ENCODE measurements at places on chromosomes 1 and 21.

GRCh38 chr1:220962031-220962751 is 82.9 kb downstream of the HLX start:
- DNase-seq = no peak

GRCh38 chr1:19925342-19926070 is 2.1 kb upstream of the PLA2G2E start:
- no peak for DNase-seq

GRCh38 chr21:43271452-43272020 is 102.7 kb downstream of the CRYAA start:
- no peak for DNase-seq

DNA sequence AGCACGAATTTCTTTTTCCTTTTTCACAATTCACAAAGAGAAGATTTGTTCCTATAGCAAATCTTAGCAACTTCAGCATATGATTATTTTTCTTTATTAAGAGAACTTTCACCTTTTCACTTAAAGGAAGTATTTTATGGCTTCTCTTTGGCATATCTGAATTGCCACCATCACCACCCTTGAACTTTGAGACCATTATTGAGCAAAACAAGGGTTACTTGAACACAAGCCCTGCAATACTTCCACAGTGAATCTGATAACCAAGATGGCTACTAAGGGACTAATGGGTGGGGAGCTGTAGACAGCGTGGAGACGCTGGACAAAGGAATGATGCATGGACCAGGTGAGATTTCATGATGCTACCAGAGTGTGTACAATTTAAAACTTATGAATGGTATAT is 815.0 kb downstream of the LRRIQ3 start:
- DNase-seq = no peak

- no peak for DNase-seq
Observed at GRCh38 chr1:65894738-65895605, 102.3 kb downstream of the PDE4B start.

- no peak for DNase-seq
Observed at GRCh38 chr21:46483300-46484295, 24.9 kb downstream of the DIP2A start.

GRCh38 chr1:22118291-22118992 is 24.5 kb downstream of the WNT4 start:
- DNase-seq = no peak

DNA sequence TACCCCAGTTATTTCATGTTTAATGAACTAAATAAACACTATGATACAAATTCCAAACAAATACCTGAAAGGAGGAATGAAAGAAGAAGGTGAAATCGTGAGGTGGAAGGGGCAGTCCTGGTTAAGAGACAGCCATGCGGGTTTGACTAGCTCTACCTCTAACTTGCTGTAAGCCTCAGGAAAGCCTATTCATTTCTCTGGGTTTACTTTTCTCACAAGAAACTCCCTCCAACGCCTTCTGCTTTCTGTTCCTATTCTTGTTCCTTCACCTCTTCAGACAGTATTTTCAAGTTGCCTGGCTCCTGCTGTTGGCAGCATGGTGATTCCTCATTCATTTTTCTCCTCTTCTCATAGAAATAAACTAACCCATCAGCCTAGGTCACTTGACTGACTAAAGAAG is 92.4 kb downstream of the NTPCR start:
- no peak for DNase-seq

DNA sequence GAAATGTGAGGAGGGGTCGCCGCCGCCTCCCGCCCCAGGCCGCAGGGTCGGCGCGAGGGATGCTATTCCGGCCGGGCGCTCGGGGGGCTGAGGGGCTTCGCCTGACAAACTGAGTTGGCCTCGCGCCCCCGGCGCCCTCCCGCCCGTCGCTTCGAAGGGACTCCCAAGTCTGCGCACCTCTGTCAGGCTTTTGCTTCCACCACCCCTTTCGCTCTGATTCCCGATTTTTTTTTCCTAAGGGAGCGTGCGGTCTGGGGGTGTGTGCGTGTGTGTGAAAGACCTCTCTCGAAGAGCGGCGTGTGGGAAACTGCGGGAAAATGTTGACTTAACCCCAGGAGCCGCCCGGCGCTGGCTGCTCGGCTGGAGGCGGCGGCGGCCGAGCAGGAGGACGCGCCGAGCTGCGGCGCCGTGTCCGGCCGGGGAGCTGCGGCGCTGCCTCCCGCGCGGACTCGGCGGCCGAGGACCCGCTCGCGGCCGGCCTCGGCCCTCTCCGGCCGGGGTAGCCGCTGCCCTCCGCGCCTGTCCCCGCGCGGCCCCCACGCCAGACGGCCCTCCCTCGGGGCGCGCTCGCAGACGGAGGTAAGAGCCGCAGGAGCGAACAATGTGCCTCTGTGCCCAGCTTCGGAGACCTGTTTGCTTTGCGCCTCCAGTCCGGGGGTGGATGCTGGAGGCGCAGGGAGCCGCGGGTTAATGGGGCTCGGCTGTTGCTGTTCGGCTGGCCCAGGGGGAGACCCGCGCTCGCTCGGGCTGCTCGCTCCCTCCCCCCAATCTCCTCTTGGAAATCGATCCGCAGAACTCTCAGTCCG is 1.1 kb downstream of the ADGRL2 start:
- no peak for DNase-seq

DNA sequence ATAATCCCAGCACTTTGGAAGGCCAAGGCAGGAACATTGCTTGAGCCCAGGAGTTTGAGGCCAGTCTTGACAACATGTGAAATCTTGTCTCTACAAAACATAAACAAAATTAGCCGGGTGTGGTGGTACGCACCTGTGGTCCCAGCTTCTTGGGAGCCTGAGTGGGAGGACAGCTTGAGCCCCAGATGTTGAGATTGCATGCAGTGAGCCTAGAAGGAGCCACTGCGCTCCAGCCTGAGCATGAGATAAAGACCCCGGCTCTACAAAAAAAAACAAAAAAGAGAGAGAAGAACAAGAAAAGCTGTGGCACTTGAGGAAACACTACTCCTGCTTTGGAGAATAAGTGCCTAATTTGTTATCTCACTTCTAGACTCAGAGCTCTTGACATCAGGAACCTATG is 146.6 kb downstream of the GLUL start:
- DNase-seq = no peak

GRCh38 chr1:16644193-16644481 is 22.6 kb downstream of the RNU1-3 start:
- no peak for DNase-seq

GRCh38 chr1:180160357-180160756 is 5.7 kb downstream of the QSOX1 start:
- no peak for DNase-seq

- DNase-seq = no peak
Observed at GRCh38 chr1:207261971-207262370, 59.5 kb upstream of the CD55 start.

DNA sequence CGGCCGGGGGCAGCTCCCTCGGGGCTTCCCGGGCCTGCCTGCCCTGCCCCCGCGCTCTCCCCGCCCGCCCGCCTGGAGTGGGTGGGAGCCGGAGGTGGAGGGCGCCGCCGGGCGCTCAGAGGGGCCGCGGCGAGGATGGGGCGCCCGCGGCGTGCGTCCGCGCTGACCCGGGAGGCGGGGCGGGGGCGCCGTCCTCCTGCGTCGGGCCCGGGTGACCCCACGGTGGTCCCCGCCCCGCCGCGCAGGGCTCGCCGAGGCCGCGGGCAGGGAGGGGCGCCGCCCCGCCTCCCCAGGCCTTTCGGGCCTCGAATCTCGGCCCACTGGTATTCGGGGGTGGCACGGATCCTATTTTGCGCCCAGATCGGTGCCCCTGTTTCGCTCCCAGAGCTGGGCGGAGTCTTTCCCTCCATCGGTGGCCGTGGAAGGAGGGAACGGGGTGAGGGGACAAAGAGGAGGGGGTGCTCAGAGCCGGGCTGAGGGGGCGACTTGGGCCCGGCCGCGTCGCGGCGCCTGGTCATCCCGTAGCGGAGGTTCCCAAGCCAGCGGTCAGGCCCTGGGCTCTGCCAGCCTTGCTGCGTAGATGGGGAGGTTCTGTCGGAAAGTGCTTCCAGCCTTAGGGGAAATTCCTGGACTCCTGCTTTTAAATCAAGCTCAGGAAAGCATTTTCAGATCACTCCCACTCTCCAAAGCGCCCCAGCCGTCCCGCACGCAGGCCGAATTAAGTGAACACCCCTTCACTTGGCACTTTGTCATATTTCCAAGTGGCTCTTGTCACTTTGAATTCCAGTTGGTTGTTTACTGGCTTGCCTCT is 545 bp downstream of the PATJ start:
- no peak for DNase-seq

GRCh38 chr1:178411756-178412399 is 84.9 kb downstream of the CLEC20A start:
- DNase-seq = no peak

DNA sequence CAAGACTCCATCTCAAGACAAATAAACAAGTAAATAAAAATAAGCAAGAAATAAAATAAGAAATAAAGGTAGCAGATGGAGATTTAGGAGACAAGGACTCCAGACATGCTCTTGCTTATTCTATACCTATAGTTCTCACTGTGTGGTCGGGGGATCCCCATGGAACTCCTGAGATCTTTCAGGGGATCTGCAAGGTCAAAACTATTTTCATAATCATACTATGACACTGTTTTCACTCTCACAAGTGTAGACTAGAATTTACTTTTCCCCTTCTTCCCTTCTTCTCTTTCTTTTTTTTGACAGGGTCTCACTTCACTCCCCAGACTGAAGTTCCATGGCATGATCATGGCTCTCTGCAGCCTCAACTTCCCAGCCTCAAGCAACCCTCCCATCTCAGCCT is 29.8 kb upstream of the NLRP3 start:
- DNase-seq = no peak

- DNase-seq = peak; percentile 82
Observed at GRCh38 chr1:1250786-1251284, 4.3 kb upstream of the C1QTNF12 start.

GRCh38 chr1:59645893-59646292 is 168.9 kb upstream of the HOOK1 start:
- DNase-seq = no peak

- DNase-seq = no peak
Observed at GRCh38 chr1:50183378-50184133, 74.8 kb downstream of the ELAVL4 start.

DNA sequence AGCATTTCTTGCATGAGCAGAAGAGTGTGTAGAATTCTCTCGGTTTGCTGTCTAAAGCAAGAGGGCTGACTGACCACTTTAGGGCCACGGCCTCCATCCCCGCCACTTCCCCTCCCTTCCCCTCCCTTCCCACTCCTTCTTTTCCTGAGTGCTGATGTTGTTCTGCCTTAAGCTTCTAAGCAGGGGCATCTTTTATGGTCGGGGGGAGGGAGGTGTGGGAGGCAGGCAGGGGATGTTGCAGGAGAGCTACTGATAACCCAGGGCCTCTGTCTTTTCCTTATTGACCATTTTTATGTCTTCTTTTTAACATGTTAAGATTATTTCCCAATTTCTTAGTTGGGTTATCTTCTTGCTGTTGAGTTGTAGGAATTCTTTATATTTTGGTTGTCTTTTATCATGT is 15.1 kb downstream of the USP25 start:
- no peak for DNase-seq

- no peak for DNase-seq
Observed at GRCh38 chr1:247317702-247318101, 14.0 kb downstream of the ZNF496 start.

- DNase-seq = no peak
Observed at GRCh38 chr1:54798206-54798605, 2.9 kb downstream of the TTC22 start.

DNA sequence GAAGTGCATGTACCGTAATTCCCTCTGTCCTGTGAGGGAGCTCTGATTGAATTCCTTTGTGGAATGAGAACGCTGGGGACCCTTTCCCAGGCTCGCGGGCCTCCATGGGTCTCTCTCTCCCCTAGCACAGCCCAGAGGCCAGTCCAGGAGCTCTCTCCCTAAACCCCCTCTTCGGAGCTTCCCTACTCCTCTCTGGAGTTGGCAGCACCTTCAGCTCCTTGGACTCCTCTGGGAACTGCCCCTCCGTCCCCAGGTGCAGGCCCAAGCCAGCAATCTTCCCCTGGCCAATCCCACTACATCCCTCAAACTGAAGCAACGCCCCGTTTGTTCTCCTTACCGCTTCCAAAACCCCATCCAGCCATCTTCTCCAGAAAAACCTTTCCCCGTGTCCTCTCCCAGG is 10.5 kb upstream of the SYNC start:
- no peak for DNase-seq

DNA sequence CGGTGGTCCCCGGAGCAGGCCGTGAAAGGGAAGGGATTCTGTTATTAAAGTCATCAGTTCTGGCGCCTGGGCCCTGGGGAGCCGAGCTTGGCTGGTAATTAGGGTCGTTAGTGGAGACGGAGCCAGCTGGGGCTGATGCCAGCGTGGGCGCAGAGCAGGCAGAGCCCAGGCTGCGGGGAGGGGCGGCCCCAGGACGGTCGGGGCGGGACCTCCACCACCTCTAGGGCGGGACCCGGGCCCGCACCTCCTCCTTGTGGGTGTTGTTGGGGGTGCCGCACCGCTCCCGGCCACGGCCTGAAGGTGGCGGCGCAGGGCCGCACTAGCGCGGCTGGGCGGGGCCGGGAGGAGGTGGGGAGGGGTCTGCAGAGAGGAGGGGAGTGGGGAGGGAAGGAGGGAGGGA is 470.6 kb downstream of the PTPRU start:
- DNase-seq = peak; percentile 57

DNA sequence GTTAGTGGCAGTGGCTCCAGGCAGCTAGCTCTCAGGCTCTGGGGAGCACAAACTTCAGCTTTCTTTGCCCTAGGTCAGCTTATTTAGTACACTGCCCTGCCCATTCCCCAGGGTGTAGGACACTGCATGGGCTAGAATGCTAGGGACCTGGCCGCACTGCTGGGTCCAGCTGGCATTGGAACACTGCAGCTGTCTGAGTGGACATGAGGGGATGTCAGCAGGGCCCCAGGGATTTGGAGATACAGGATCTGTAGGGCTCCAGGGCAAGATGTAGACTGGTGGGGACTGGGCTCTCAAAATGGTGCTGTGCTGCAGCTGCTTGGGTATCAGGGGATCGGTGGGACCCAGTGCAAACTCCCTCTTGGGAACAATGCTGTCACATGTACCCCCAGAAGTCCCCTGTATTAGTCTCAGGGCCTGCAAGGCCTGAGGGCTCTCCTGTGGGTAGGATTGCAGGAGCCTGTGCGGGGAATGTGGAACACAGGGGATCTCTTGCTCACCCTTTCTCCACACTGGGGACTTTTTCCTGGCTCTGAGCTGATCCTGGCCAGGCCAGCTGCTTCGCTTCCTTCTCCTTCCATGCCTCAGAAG is 25.2 kb upstream of the TTC22 start:
- DNase-seq = no peak

- DNase-seq = peak; percentile 35
Observed at GRCh38 chr21:33384841-33385331, 18.3 kb upstream of the IFNGR2 start.

All from activated CD4-positive, alpha-beta memory T cell treated with anti-CD3 and anti-CD28 coated beads, Interleukin-2, amount 10 ng/mL, durations not matched to agents 7 days and 5 days (primary cell).